ENCODE measurements at places on chromosomes 1 and 21.

GRCh38 chr1:5734996-5735395, 257.2 kb downstream of the NPHP4 start:
- DNase-seq: no peak

- no peak for DNase-seq
Measured at GRCh38 chr1:39478126-39478915, 13.1 kb upstream of the BMP8A start.

- DNase-seq: no peak
Measured at GRCh38 chr21:31459457-31459856, 115.4 kb upstream of the TIAM1 start.

- no peak for DNase-seq
Measured at GRCh38 chr1:177106614-177107365, 57.7 kb downstream of the ASTN1 start.

GRCh38 chr1:64884261-64885040, 81.9 kb downstream of the JAK1 start:
- DNase-seq: no peak

GRCh38 chr1:83839566-83840173, 159.3 kb downstream of the TTLL7 start:
- DNase-seq: no peak

DNA sequence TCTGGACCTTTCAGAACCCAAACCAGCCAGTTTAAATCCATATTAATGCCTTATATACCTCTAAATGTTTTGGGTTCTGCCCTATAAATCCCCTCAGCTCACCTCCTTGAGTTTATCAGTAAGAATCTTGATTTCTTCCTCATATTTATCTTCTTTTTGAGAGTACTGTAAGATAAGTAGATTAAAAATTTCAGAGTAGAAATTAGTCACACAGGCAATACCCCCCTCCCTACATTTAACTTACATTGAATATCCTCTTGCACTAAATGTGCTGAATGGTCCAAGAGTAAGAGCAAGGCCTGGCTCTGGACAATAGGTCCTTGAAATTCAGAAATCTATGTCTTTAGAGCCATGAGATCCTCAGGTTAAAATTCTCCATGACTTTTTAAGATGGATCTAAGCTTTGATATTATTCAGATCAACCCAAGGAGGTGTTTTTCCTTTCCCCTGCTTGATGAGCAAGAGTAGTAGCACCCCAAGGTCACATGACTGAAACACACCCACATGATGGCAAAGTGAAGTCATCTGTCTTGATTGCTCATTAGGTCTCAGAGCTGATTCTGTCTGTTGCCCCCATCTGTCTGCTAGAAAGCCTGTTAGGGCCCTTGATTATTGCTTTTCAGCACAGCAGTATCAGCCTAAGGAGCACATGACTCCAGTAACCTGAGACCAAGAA, 15.8 kb upstream of the NUP210L start:
- DNase-seq: no peak

DNA sequence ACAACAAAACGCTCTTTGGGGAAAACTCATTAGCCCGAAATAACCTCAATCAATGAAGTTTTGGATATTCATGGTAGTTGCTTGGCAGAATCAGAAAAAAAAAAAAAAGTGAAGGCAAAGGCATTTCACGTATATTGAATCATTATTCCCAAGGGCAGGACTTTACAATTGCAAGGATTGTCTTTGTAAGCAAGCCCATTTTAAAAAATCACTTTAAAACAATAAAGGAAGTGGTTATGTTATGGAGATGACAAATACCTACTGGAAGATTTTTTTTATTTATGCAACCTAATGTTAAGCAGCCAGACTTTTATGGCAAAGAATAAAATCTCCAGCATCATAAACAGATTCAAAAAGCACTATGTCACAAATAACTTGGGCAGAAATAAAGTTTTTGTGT, 9.3 kb downstream of the GJB4 start:
- no peak for DNase-seq

GRCh38 chr1:119080586-119080985, 59.9 kb downstream of the WARS2 start:
- no peak for DNase-seq

DNA sequence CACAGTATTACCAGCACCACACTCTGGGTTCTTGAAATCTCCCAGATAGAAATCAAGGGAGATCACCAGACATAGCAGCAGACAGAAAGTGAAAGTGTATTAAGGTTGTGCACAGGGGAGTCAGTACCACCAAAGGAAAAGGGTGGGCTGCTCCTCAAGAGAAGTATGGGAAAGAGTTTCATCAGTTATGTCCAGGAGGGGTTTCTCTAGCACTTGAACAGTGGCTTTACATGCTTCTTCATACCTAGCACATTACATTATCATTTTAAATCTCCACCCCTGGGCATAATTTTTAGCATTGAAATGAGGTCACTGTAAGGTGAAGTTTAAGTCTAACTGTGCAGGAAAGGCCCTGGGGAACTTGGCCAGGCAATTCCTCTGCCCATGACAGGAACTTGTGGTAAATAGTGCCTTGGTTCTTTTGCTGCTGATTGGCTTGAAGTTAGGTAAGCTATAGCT, 601.0 kb downstream of the NUF2 start:
- DNase-seq: no peak
